ENCODE measurements at places on chromosomes 12 and 14.

- no peak for DNase-seq
Observed at GRCh38 chr12:25200703-25201102, 5.7 kb downstream of the ETFRF1 start.

DNA sequence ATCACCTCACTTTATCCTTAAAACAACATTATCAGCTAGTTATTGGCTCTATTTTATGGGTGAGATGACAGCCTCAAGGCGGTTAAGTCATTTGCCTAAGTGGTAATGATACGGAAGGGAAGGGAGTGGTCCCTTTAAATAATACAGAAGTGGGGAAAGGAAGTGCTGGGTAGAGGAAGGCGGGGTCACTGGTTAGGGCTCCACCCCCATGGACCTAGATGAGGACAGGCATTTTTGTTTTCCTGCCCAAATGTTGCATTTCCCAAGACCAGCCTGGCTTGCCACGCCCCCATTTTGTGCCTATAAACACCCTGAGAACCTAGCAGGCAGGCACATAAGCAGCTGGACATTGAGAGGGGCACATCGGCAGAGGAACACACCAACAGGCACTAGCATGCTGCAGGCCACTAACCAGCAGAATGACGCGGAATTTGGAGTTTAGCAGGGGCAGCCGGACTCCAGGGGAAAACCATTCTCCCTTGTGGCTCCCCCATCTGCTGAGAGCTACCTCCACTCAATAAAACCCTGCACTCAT lies 100.9 kb downstream of the EPS8 start:
- DNase-seq: no peak

- DNase-seq: no peak
Observed at GRCh38 chr12:72836194-72836593, 564.0 kb downstream of the TRHDE start.

- DNase-seq: no peak
Observed at GRCh38 chr12:90510948-90511347, 444.0 kb downstream of the CCER1 start.

GRCh38 chr12:124910561-124911478 lies 3.6 kb downstream of the UBC start:
- DNase-seq: no peak
